GM12892 (cell line): ENCODE measurements at places on chromosomes 6 and 20.

GRCh38 chr20:31690124-31690666, 32.5 kb downstream of the BCL2L1 start:
- no peak for DNase-seq

DNA sequence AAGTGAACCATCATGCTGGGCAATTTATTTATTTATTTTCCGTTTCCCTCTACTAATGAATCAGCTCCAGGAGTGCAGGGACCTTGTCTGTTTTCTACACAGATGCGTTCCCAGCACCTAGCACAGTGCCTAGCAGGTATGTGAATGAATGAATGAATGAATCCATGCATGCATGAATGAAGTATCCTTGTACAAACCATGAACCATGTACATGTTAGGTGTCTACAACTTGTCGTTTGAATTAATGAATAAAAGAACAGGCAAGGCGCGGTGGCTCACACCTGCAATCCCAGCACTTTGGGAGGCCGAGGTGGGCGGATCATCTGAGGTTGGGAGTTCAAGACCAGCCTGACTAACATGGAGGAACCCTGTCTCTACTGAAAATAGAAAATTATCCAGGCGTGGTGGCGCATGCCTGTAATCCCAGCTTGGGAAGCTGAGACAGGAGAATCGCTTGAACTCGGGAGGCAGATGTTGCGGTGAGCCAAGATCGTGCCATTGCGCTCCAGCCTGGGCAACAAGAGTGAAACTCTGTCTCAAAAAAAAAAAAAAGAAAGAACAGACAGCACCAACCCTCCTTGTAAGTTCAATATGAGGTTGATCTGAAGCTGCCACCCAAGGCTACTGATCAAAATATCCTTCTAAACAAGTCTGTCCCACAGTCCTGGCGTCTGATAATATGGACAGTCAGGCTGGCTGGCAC, 27.3 kb upstream of the SLC9A8 start:
- DNase-seq = no peak

- no peak for DNase-seq
These were observed 6.4 kb downstream of the TP53INP2 start for GRCh38 chr20:34710568-34710839.

DNA sequence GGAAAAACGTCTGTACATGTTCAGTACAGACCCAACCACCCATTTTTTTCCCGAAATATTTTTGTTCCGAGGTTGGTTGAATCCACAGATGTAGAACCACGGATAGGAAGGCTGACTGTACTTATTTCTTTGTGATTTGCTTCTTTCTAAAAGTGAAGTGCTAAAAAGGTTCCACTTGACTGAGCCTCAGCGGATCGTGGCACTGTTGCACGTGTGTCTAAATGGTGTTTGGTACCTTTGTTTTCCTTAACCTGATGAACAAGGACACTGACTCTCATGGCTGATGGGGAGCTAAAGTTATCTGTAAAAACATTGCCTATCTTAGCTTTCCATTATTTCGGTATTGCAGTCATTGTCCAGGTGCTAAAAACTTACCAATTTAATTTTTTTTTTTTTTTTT, 6.2 kb downstream of the BPHL start:
- DNase-seq = no peak

DNA sequence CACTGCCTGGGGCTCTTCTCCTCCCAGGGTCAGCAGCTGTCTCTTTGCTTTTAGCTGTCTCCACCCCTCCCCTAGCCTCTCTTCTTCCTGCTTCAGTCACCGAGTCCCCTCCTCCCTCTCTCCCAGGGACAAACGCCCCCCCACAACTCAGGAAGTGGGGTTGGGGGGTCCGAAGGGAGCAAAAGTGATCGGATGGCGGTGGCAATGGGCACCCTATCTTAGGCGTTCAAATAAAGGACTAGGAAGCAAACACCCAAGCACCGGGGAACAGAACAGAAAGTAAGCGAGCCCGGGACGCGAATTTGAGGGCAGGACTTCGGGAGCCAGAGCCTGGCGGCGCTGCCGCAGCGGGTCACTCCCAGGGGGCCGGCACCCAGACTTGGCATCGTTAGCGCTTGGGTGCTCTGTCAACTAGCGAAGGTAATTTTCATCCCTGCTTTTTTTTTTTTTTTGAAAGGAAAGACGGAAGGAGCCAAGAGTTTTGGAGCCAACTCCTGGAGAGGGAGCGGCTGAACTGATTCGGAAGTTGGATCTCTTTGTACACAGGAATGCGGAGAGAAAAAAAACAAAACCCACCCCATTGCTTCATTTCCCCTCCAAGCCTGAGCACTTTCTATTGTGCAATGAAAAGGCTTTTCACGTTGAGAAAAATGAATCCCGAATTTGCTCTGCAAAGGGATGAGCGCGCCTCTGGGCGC, 815 bp upstream of the ITPR3 start:
- DNase-seq = no peak

DNA sequence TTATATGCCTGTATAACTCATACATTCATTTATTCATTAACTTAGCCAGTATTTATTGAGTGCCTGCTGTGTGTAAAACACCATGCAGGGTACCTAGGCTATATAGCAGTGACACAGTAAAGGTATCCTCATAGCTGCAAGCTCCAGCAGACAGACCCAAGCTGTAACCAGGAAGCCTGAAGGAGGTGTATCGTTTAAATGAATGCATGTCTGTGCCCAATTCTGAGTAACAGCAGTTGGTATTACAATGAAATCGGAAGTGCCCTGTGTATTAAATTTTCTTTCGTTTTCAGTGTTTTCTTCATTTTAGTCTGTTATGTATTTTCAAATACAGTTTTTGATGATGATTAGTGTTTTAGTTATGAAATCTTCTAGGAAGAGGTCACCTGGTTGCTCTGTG, 485.8 kb upstream of the SOX4 start:
- no peak for DNase-seq
